GM18507 (cell line): ENCODE measurements at places on chromosomes 2 and 18.

- DNase-seq, result no peak
Measured at GRCh38 chr2:20966061-20966595, 77.7 kb downstream of the APOB start.

DNA sequence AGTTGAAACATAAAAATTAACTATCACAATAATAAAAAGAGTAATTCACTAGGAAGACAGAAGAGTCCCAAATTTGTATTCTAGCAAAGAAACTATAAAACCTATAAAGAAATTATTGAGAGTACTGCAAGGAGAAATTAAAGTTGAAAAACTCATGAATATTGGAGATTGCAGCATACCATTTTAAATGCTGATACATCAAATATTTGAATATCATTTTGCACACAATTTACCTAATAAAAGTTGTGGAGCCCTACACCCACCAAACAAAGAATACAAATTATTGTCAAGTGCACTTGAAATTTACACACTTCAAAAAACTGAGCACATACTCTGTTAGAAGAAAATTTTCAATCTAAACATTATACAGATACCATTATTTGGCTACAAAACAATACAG lies 531.6 kb upstream of the SMIM21 start:
- no peak for DNase-seq

GRCh38 chr2:158732573-158733429 lies 62.3 kb upstream of the DAPL1 start:
- no peak for DNase-seq

DNA sequence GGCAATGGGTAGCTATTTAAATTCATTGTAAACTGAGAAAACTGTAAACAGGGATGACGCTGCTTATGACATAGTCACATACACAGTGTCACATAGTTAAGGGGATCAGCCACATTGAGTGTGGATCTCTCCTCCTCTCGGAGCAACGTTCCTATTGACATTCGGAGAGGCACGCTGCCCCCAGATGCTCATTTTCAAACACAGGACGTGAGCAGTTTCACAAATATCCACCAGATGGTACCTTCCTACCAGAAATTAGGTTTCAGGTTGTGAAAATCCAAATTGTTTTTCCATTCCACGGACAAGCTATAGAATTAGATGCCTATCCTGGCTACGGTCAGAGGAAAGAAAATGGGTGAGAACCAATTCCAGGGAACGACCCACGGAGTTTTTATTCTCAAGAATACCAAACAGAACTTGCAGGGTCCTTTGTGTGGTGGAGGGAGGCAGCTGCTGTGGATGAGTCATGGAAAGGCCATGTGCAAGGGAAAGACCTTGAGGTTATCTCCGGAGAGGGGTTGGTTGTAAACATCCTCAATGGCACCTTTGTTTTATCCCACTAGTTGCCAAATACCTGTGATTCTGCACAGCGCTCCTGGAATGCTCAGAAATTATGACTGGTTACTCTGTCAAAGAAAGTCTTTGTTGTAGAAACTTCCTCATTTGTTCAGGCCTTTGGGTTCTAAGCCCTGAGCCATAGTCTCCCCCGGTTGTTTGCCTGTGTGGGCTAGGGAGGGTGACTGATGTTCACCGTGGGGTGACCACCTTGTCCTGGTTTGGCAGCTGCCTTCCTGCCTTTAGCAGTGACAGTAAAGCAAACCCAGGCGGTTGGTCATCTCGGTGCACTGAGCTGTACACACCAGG lies 88.0 kb downstream of the ACTR3 start:
- DNase-seq, result no peak

DNA sequence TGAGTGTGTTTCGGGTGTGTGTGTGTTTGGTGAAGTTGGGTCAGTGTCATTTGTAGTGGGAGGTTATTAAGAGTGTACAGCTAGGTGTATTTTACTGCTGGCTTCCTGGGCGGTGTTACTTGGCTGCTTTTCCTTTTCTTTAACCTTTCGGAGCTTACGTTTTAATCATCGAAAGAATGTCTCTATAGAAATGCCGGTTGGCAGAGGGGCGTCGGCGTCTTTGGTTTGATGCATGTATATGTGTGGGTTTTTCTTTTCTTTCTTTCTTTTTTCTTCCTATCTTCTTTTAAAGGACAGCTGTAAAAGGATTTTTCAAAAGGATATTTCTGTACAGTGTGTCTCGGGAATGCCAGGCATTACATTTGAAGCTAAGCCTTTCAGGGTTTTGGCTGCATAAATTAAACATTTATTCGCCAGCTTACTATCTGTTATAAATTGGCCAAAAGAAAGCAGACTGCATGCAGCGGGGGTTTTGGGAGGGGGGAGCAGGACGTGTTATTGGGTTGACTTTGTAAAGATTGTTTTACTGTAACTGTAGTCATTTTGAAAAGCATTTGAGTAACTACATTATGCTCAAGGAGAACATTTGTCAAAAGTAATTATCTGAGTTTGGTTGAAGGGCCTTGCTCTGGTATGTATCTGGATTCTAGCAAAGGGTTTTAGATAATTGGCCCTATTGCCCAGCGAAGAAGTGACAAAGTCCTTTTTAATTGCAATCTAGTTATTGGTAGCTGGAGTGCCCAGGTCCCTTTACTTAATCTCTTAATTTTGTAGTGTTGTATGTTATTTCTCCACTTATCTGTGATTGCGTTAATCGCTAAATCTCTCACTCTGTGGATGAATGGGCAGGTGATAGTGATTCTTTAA lies 1.6 kb downstream of the ASXL3 start:
- DNase-seq, result no peak

- DNase-seq, result no peak
Measured at GRCh38 chr2:96320326-96320725, 4.8 kb upstream of the ITPRIPL1 start.
